Mucosa of gallbladder (tissue), 1 donor: ENCODE measurements at places on chromosomes 13 and 19.

DNA sequence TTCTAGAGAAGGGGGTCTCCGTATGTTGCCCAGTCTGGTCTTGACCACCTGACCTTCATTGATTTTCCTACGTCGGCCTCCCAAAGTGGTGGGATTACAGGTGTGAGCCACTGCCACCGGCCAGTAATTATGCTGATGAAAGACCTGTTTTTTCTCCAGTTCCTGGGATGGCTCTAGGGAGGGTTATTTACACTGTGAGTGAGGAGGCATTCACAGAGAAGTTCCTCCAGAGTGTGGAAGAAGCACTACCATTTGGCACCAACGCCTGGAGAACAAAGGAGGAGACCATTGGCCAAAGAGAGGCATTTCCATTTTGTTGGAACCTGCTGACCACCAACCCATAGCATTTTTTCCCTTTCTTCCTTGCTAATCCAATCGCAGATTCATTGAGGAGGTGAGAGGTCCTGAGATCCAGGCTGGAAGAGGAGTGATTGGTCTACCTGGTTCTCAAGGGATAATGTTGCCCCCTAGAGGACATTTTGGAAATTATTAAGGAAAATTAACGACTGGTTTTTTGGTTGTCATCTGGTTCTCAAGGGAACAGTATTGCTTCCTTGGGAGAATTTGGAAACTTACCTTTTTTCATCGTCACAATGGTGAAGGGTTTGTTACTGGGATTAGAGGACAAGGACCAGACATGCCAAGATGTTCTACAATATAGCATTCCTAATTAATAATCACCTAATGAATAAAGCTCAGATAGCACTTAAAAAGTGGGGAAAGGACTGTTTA, 5.5 kb upstream of the SAE1 start:
- no peak for DNase-seq

DNA sequence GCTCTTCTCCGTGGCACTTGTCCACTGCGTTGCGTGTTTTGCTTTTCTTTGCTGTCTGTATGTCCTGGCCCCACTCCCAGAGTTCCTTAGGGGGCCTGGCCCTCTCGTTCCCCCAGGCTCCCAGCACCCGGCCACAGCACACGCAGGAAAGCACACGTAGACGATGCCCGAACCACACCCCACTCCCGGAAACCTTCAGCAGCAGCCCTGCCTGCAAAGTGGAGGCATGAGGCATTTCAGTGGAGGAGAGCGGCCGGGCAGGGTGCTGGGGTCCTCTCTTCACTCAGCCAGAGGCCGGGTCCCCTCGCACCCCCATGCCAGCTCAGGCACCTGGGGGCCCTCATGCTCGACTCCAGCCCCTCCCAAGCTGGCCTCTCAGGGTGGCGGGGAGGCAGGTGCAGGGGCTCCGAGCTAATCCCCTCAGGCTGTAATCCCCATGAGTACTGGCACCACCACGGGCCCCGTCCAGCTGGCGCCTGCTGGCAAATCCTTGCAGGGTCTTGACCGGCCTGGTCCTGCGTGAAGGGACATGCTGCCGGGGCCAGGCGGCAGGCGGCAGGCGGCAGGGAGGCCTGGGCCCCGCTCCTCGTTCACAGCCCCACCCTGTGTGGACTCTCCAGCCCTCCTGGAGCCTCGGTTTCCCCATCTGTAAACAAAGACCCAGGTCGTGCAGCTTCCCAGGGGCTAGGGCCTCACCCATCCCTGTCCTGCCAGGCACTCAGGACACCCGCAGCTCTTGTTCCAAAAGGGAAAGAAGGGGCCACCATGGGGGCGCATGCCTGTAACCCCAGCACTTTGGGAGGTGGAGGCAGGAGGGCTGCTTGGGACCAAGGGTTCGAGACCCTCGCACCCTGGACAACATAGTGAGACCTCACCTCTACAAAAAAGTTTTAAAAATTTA, 7.0 kb downstream of the PIP5K1C start:
- DNase-seq, result no peak

- DNase-seq, result no peak
Observed at GRCh38 chr13:19268331-19268730, 86.7 kb upstream of the TUBA3C start.

- DNase-seq, result no peak
Observed at GRCh38 chr19:55635856-55636440, 4.9 kb upstream of the ZNF580 start.

DNA sequence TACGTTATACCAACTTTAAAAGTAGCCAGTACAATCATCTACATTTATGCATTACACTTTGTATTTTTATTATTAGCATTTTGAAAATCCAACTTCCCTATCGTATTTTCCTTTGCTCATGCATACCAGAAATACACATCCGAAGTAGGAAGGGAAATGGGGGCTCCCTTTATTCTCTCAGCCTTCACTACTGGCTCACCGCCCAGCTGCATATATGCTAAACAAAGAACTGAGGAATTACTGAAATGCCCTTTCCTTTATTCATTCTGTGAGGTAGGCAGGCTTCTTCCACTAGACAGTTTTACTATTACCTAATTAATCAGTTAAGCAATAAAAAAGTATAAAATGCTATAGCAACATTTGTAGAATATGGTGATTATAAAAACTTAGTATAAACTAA, 291.6 kb downstream of the KLF12 start:
- no peak for DNase-seq
